Amygdala (tissue), 56 donors: ENCODE measurements at places on chromosomes 13 and 19.
A peak's percentile ranks its signal among the peaks of the same experiment; 100 is the strongest.

- no peak for DNase-seq
Observed at GRCh38 chr19:40424637-40425449, 949 bp downstream of the SERTAD1 start.

GRCh38 chr19:5406816-5407215, 48.4 kb upstream of the ZNRF4 start:
- DNase-seq, result peak; percentile 14

DNA sequence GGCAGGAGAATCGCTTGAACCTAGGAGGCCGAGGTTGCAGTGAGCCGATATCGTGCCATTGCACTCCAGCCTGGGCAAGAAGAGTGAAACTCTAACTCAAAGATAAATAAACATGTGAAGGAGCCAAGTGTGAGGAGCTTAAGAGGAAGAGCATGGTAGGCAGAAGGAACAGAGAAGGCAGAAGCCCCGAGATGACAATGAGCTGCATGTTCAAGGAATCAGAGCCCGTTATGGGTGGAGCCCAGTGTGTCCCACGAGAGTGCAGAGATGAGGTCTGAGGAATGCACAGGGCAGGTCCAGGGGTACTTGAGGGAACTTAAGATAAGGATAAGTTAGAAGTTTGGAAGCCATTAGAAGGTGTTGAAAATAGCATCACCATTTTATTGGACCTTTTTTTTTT, 716 bp downstream of the FPR2 start:
- DNase-seq, result no peak

DNA sequence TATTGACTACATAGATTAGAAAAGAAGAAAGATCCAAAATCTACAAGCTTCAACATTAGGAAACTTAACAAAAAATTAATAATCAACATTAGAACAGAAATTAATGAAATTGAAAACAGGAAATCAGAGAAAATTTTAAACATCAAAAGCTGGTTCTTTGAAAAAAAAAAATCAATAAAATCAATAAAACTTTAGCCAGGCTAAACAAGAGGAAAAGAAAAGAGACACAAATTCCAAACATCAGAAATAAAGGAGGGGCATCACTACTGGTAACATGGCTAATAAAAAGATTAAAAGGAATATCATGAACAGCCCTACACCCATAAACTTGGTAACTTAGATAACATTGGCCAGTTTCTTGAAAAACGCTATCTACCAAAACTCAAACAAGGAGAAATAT, 110.2 kb downstream of the ATP11A start:
- no peak for DNase-seq

DNA sequence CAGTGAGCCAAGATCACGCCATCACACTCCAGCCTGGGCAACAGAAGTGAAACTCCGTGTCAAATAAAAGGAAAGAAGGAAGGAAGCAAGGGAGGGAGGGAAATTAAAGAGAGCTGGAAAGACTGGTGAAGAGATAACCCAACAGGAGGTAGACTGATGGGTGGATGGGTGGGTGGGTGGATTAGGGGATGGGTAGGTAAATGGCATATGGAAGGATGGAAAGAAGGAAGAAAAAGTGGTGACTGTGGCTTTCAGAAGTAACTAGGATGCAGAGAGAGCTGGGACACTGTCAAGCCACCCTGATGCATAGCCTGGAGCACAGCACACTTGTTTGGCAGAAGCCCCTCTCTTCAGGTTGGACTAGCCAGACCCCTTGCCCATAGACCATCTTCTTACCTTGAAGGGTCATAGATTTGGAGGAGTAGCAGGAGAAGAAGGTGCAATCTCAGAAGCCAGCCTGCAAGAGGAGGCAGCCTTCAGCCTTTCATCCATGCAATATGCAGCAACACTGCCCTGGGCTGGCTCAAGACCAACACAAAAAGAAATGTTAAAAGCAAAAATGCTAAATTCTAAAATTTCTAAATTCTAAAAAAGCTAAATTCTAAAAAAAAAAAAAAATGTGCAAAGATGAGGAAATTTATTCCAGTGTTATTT, 5.1 kb downstream of the IQCN start:
- no peak for DNase-seq

DNA sequence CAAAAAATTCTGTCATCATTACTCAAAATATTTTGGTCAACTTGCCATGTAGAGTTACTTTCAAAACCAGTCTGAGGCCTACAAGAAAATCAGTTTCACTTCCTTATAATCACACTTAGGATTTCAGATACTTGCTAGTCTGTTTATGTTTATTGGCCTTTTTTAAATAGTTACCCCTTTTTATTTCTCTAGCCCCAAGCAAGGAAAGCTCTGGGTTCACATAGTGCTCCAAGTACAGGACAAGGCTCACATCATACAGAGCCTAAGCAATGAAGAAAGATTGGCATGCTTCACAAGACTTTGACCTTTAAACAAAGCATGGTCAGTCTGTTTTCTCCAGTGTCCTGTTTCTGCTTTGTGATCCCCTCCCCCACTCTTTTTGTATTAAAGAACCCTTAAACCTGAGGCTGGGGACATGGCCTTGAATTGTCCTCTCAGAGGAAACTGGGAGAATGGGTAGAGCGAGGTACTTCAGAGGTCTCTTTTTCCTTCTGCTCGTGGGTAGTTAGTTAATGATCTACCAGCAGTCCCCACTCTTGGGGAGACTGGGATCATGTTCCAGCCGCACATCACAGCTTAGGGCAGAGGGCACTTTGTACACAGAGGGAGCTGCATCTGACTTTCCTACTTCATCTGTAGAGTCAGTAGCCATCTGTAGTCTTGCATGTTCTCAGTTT, 30.7 kb downstream of the CEACAM1 start:
- DNase-seq, result no peak

DNA sequence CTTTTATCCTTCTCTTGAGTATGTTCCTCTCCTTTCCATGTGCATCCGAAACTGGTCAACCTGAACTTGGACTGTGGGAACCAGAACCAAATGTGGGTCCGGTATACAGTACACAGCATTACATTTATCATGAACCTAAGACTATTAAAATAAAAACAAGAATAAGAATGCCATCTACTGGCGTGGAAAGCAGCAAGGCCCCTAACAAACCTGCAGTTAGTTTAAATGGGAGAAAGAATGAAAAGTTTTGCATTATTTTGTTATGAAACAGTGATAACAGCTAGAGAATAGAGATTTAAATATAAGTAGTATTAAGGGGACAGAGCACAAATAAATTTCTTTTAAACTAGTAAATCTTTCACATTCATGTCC, 159.5 kb downstream of the RBM26 start:
- DNase-seq, result no peak

GRCh38 chr13:50635504-50635903, 208.0 kb downstream of the DLEU7 start:
- DNase-seq, result no peak

- no peak for DNase-seq
Observed at GRCh38 chr13:45846681-45847080, 4.9 kb downstream of the SIAH3 start.

GRCh38 chr13:89688918-89689317, 1658.6 kb upstream of the MIR17HG start:
- peak; percentile 82 for DNase-seq

GRCh38 chr13:90846936-90847335, 500.6 kb upstream of the MIR17HG start:
- no peak for DNase-seq

GRCh38 chr19:14440049-14440448, 6.9 kb downstream of the PKN1 start:
- DNase-seq, result no peak

DNA sequence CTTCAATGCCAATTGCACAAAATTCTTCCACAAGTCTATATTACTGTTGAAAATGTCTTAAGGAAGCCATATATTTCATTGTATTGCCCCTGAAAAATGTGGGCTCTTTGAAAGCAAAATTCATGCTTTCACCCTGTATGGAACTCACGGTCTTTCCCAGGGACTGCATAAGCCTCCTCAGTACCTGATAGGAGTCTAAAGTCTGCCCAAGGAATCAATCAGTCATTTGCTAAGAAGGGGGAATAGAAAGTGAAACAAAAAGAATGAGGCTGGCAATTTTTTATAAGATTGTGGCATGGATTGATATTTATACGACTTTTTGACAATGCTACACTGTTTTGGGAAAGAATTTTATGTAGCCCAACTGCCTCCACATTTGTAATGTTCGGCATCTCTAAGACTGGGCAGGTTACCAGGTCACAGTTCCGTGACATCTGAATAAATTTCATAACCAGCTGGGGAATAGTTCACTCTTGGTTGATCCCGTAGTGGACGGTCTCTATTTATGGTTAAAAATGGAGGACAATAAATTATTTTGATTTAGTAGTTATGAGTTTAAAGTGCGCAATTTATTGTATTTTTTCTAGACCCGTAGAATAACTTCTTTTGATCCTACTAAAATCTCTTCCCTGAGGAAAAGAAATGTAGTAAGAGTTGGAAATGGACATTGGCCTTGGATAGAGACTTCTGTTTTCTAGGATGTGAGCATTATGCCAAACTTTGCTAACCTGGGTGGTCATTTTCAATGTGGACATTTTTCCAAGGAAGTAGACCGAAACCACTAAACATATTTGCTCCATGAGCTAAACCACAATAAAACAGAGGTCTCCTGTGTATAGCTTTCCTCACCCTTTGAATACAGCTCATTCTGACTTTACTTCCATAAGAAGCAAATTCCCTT, 1585.4 kb downstream of the EFNB2 start:
- no peak for DNase-seq

DNA sequence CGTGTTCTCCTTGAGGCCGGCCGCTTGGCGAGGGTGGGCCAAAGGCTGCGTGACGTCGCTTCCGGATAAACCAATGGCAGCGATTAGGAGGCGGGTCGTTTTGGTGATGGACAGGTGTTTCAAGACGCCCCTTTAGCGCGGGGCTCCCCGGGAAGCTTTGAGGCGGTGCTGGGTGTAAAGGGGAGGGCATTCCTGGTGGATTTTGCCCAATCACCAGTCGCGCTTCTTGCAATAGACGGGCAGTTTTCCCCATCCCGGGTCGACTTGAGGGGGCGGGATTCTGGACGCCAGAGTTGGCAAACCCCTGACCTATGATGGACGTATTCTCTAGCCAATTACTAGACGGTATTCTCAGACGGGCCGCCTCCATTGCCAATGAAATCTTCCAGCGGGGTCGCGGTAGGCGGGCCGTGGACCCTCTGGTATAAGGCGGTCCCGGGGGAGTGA, 264 bp upstream of the PRMT1 start:
- peak; percentile 100 for DNase-seq

- DNase-seq, result peak; percentile 75
Observed at GRCh38 chr19:54231077-54231931, 8.5 kb upstream of the LILRB3 start.

DNA sequence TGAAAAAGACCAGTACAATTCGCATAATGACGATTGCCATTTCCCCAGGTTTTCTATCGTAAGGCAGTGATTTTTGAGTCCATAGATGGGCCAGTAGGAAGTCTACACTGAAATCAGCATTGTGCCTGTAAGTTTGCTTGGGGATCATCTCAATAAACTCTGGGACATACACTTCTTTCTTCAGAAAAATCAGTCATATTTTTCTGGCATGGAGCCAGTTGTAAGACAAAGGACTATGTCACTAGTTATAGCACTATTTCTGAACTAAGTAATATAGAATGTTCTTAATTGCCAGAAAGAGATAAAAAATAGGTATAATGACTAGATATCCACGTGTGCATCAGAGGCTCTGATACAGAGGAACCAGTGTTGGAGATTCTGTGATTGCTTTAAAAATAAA, 243.5 kb downstream of the LMO7 start:
- no peak for DNase-seq

GRCh38 chr13:71021825-71022422, 845.1 kb downstream of the DACH1 start:
- no peak for DNase-seq

DNA sequence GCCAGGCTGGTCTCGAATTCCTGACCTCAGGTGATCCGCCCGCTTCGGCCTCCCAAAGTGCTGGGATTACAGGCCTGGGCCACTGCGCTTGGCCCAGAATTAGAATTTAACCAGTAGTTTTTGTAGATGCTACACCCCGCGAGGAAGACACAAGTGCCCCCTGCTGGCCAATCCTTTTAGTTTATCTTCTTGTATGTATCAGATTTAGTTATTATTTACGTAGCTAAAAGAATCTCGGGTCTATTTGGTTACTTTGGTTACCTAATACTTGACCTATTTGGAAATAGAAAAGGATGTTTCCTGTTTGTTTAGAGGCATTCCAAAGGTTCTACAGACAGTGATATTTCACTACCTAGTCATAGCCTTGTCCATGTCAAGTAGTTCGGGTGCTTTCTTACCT, 22.0 kb downstream of the MUC16 start:
- no peak for DNase-seq

- DNase-seq, result no peak
Observed at GRCh38 chr13:59345311-59345710, 818.4 kb downstream of the DIAPH3 start.

DNA sequence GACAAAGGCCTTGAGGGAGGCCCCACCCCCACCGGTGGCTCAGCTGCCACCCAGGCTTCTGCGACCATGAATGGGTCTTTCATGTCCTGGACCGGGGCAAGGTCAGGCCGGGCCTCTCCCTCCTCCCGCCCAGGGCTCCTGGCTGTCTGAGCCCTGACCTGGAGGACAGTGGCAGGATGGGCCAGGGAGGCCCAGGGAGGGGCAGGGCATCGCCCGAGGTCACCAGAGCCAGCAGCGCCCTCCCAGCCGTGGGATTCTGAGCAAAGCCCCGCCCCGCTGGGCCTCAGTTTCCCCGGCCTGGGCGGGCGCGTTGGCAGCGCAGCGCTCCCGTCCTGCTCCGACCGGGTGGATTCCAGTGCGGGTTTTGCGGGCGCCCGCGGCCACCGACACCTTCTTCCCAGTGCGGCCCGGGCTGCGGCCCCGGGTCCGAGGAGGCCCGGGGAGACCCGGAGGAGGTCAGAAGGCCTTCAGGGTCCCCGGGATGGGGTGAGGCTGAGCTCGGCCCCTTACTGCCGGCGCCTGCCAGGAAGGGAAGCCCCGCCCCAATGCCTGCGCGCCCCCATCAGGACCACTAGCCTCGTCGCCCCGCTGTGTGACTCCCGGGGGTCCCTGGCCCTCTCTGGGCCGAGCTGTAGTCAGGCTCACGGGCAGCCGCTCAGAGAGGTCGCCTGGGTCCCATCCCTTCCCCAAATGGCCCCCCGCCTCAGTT, 24.6 kb upstream of the SEMA6B start:
- DNase-seq, result no peak

DNA sequence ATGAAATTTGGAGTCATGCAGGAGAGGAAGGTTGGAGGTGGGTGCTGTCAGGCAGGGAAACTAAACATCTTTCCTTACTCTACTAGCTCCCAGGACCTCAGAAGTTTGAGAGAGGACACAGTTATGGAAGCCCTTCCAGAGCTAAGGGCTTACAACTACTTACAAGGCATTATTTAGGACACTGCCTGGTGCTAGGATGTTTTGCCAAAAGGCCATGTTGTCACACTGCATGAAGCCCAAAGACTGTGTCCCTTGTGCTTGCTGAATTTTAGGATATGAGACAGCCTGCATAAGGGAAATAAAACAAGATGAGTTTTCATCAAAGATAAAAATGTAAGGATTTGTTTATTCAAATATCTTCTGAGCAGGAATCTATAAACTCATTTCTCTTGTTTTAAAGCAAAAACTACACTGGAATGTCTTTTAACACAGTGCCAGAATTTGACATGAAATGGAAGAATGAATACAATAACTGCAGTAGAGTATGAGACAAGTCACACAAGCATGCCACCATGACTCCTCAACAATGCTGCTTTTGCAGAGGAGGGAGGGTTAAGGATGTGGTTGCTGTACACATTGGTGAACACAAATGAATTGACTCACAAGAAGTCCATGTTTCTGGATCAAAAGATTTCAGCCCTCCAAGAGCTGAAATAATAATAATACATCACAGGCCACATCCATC, 258.4 kb downstream of the SPRY2 start:
- no peak for DNase-seq
